OCI-M1 (cell line): ENCODE measurements at places on chromosomes 2 and 18.
A peak's percentile ranks its signal among the peaks of the same experiment; 100 is the strongest.

- DNase-seq, result peak; percentile 35
These were observed 21.4 kb downstream of the HJURP start for GRCh38 chr2:233832869-233833311.

GRCh38 chr18:58823412-58823811, 41.3 kb upstream of the ZNF532 start:
- DNase-seq, result no peak

- peak; percentile 36 for DNase-seq
These were observed 10.7 kb downstream of the RPL31 start for GRCh38 chr2:101012706-101013181.

GRCh38 chr2:17538844-17539554, 1.5 kb upstream of the VSNL1 start:
- no peak for DNase-seq

- no peak for DNase-seq
These were observed 688 bp upstream of the ARHGAP28 start for GRCh38 chr18:6728809-6729246.

GRCh38 chr2:94994063-94994913, 31.2 kb upstream of the MAL start:
- DNase-seq, result no peak

GRCh38 chr2:137966043-137966442, 1.8 kb downstream of the HNMT start:
- DNase-seq, result no peak

GRCh38 chr2:101617796-101618195, 79.7 kb upstream of the MAP4K4 start:
- DNase-seq, result no peak

DNA sequence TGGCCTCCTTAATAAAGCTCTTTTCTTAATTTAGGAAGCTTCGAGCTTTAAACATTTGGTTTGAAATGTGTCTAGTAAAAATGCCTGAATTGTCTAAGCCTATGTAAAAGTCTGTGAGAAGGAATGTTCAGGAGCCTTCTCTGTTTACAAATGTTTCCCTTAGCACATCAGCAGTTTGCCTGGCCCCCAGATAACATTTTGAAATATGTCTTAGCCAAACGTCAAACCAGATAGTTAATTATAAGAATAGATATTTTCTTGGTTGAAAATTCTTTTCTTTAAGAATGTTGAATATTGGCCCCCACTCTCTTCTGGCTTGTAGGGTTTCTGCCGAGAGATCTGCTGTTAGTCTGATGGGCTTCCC, 498.6 kb downstream of the CCDC85A start:
- no peak for DNase-seq

DNA sequence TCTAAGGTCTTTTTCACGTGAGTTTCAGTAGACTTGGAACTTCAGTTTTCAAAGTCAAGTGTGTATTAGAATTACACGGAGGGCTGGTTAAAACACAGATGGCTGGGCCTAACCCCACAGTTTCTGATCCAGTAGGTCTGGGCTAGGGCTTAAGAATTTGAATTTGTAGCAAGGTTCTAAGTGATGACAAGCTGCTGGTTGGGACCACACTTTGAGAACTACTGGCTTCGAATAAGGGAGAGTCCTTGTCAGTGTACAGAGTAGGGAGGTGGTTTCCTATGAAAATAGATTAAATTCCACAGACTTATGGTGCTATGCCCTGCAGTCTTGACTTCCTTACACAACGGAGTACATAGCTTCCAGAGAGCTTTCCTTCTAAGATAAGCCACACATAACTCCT, 4.5 kb downstream of the RHOB start:
- no peak for DNase-seq

GRCh38 chr2:226766352-226767055, 33.1 kb downstream of the IRS1 start:
- DNase-seq, result no peak
